Activated CD4-positive, alpha-beta T cell treated with anti-CD3 and anti-CD28 coated beads, Interleukin-2, amount 10 ng/mL, durations not matched to agents 7 days and 5 days (primary cell): ENCODE measurements at places on chromosomes 6 and 20. TPM values are rescaled to one million over a fixed set of nuclear protein-coding genes. Genes with fewer than 3 reads are reported as not detected.

DNA sequence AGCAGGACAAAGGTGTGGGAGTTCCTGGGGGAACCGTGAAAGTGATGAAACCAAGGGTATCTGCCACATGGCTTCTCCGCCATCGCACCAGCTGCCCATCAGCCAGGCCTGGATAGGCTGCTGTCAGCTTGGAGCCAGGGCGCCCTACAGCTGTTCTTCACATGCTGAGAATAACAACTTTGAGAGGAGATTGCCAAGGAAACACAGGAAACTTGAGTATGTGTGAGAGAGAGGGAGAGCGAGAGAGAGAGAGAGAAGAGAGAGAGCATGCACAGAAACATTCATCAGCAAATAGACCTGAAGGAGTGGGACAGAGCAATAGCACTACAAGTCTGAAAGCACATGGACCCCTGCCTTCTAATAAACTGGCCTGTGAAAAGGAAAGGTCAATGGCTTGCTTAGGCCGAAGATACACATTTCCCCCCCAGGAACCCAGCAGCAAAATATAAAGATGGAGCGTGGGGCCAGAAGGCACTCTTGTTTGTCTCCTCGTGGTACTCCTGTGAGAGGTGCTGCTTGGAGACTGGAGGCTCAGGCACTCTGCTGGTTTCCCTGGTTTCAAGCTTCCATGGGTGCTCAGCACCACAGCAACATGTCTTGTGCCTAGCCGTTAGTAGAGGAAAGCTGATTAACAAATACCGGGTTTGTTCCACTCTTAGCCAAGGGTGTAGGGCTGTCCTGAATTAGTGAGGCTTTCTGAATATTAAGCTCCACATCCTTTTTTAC lies 53.0 kb downstream of the SNAP25 start:
- no peaks in the 10 kb centered on the region for H3K4me1 ChIP-seq
- no peak overlapping the region for H3K4me3 ChIP-seq
- H3K36me3 ChIP-seq: no peaks in the 10 kb centered on the region
- no peak for DNase-seq

- H3K4me1 ChIP-seq: peaks cover 11% of the 10 kb centered on the region
- H3K27me3 ChIP-seq: peaks cover 24% of the 10 kb centered on the region
- H3K4me3 ChIP-seq: no peak overlapping the region
- no peak overlapping the region for H3K27ac ChIP-seq
These were observed 2.4 kb upstream of the SNAP25 start for GRCh38 chr20:10216146-10216791.

The SOX18 gene
- total RNA-seq: 0.10 TPM

GRCh38 chr20:39745380-39745779 lies 783.2 kb downstream of the DHX35 start:
- no peak overlapping the region for H3K4me3 ChIP-seq
- H3K36me3 ChIP-seq: no peaks in the 10 kb centered on the region
- H3K27me3 ChIP-seq: no peaks in the 10 kb centered on the region

DNA sequence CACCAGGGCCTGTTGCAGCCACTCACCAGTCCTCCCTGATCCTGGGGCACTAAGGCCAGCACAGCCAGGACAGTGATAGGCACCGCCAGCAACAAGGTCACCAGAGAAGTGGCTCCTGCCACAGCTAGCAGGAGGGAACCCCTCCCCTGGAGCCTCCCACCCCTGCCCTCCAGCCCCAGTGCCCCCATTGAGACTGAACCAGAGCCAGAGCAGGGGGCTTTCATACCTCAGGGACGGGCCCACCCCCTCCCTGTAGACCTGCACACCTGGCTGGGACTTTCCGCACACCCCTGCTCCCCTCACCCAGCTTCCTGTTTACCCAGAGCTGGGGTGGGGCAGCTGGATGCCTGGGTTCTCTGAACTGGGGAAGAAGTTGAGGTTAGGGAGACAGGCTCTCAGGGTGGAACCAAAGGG lies at the start of gene LTB:
LTB (minus strand) TSS at position 195 of the 414 bp plus-strand sequence; CDS start at position 188, 7 bp downstream.
- peak; percentile 78 for DNase-seq
- peak within 1 kb of the TSS; percentile 94 for H3K4me3 ChIP-seq
- H3K27me3 ChIP-seq: no peaks in the 10 kb centered on the region
- peak within 1 kb of the TSS; percentile 94 for H3K27ac ChIP-seq

DNA sequence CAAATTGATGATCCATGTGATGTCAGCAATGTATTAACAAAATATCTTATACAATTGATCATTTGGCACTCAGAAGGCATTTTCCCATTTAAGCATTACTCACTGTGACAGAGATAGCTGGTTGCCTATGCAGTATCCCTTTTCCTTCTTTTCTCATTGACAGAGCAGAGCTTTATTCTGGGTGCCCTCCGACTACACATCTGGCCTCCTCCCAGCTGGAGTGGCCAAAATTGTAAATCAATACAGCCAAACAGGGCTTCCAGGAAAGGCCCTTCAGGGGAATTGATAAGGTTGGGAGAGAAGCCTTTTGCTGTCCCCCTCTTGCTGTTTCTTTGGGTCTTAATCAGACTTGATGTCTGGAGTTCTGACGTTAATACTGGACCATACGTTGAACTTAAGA lies 9.6 kb upstream of the BLOC1S5 start:
- peaks cover 15% of the 10 kb centered on the region for H3K4me1 ChIP-seq
- no peak overlapping the region for H3K27ac ChIP-seq
- no peak overlapping the region for H3K4me3 ChIP-seq
- H3K36me3 ChIP-seq: peaks cover 23% of the 10 kb centered on the region
- H3K27me3 ChIP-seq: no peaks in the 10 kb centered on the region
- no peak for DNase-seq

DNA sequence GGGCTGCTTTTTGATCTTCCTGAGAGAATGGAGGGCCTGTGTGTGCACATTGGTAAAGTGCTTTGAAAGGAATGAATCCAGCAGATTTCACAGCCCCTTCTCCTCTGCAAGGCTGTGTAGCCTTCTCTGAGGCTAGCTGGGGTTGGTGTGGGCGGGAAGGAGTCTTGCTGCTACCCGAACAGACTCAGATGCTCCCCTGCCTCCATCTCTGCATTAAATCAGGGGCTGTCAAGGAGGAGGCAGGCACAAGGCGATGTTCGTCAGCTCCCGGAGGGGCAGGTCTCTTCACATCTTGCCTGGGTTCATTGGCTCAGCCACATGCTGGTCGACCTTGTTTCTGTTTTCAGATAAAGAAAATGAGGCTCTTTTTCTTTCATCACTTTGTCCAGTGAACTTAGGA lies 291.5 kb upstream of the SULF2 start:
- peaks cover 3% of the 10 kb centered on the region for H3K27me3 ChIP-seq
- no peak overlapping the region for H3K27ac ChIP-seq
- no peaks in the 10 kb centered on the region for H3K4me1 ChIP-seq
- DNase-seq: no peak
